DND-41 (cell line): ENCODE measurements at places on chromosomes 1 and 21.

GRCh38 chr1:206489980-206490770, 17.2 kb upstream of the RASSF5 start:
- DNase-seq, result peak; percentile 70

DNA sequence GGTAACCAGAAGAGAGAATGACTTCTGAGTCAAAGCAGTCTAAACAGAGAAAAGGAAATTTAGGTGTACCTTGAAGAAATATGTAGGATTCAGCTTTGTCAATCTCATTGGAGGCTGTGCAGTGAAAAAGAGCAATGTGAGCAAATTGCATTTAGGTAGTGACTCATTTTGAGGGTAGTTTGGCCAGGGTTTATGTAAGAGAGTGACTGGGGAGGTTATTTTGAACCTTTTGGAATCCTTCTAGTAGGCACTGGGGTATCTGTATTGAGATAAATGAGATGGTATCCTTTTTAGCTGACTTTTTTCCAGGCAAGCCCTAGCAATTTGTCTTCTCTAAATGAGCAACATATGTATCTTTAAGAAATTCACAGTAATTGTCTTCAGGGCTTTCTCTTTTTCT, 95.9 kb downstream of the DISP1 start:
- no peak for DNase-seq

DNA sequence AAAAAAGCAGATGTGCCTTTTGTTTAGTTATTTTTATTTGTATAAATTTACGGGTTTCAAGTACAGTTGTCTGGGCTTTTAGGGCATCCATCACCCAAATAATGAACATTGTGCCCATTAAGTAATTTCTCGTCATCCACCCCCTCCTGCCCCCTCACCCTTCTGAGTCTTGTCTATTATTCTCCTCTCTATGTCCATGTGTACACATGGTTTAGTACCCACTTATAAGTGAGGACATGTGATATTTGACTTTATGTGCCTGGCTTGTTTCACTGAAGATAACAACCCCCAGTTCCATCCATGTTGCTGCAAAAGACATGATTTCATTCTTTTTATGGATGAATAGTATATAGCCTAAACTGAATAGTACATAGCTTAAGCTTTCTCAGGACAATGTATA, 189.2 kb downstream of the ZP4 start:
- DNase-seq, result no peak

DNA sequence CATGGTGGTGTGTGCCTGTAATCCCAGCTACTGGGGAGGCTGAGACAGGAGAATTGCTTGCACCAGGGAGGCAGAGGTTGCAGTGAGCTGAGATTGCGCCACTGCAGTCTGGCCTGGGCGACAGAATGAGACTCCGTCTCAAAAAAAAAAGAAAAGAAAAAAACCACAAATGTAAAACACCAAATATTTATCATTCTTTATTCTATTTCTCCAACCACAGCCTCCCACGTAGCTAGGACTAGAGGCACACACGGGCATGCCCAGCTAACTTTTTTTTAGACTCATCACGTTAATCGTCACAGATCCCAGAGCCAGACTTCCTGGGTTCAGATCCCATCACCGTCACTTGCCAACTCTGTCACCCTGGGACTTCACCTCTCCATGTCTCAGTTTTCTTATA, 13.5 kb downstream of the DNAJC16 start:
- no peak for DNase-seq

DNA sequence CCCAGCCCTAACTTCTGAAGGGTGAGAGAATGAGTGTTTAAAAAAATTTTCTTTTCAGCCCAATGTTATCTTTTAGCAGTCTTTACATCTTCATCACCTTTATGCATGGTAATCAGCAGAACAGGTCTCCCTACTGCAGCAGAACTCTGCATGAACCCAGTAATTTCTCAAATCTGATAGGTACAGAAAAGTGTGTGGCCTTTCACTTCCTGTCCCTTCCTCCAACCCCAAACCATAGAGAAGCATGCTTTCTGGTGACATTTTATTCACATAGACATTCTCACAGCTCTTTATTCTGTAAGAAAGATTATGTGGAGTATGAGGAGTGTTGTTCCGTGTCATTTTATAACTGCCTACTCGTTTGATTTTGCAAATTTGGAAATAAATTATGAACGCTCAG, 68.6 kb downstream of the RPAP2 start:
- DNase-seq, result no peak

GRCh38 chr1:24931146-24931467, 1.0 kb upstream of the RUNX3 start:
- DNase-seq, result no peak

- no peak for DNase-seq
Observed at GRCh38 chr1:15709226-15709625, 25.1 kb downstream of the PLEKHM2 start.

DNA sequence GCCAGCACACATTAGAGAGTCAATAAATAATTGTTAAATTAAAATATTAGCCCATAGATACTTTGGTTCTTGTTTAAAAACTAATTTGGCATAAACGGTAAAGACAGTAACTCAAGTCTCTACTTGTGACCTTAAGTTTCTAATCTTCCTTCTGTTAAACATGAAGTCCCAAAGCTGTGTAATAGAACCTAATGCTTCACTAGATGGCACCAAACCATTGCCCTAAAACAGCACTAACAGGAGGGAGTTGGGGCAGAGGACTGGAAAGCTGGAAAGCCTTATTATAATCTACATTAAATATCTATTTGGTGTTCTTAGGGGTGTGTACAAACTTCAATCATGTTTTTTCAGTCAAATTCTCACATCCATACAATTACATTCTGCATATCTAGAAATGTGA, 176.7 kb downstream of the OLFM3 start:
- no peak for DNase-seq

GRCh38 chr1:176515310-176515709, 52.3 kb downstream of the PAPPA2 start:
- no peak for DNase-seq

DNA sequence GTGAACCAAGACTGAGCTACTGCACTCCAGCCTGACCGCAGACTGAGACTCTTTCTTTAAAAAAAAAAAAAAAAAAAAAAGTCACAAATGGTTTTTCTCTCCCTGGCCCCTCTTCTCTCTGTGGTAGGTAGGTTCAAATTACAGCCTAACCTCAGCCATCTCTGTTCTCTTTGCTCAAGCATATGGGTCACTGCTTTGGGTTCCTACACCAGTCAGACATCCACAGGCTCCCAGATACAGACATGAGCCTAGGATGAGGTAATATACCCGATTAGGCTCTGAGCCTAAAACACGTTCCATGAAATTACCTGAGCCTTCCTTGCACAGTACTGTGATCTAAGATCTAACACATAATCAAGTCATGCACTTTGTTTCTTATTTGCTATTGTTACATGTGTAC, 90.5 kb upstream of the JAK1 start:
- no peak for DNase-seq

DNA sequence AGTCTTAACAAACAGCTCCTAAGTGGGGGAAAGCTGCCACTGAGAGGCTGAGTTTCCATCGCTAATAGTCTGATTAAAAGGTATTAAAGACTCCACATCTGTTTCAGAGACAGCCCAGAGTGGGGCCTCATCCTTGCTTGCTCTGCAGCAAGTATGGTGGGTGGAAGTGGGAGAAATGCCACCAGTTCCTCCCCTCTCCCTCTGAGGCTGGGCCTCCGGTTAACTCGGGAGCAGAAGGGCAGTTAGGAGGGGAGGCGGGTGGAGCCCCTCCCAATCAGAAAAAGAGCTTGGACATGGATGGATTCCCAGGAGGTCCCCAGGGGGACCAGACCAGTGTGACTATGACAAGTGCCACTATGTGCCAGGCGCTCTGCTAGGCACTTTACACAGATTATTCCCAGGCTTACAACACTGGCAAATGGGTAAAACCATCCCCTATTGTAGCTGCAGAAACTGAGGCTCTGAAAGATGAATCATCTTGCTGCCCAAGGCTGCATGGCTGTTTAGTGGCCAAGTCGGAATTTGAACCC, 11.4 kb upstream of the ASCL5 start:
- DNase-seq, result no peak

DNA sequence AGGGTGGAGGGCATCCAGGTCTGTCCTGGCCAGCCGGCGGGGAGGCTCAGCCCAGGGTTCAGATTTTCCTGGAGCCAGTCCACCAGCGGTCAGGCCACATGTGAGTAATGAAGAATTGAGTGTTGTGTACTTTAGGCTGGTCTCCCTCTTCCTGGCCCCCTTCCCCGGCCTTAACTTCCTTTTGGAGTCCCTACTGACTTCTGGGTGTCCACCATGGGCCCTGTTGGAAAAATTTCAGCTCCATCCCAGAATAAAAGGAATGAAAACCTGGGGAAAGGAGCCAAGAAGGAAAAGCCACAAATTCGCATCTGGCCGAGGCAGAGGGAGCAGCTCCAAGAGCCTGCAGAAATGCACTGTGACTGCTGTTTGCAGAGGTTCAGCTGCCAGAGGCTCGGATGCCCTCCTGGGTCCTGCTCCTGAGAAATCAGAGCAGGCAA, 35.5 kb upstream of the HHAT start:
- no peak for DNase-seq

GRCh38 chr1:203038217-203038741, 12.0 kb downstream of the PPFIA4 start:
- no peak for DNase-seq

DNA sequence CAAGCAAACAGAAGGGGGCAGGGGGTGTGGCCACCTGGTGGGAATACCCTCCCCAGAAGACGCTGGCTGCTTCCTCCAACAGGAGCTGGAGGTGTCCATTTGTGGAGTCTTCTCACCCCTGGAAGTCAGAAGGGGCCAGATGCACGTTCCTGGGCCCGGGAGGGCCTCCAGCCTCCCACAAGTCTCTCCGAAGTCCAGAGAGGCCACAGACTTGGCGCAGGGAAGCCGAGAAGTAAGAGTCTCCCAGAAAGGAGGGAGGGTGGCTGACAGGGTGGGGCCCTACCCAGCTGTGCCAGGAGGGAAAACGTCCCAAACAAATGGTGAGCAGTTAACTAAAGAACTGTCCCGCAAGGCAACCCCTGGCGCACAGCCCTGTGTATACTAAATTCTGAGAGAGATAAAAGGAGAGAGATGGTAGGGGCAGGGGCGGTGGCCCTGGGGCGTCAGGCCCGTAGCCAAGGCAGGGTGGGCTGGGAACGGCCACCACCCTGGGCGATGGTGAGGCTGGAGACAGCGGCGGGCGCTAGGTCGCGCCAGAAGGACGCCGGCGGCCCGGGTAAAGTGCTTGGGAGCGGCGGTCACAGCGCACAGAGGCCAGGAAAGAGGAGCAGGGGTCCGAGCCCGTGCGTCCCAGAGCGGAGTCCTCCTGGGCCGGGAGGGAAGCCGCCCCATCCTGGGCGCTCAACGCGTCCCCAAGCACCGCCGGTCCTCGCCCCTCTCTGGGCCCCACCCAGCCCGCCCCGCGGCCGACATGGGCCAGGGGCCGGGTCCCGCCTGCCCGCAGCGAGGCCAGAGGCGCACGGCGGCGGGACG, 1.2 kb downstream of the CHD5 start:
- DNase-seq, result no peak

DNA sequence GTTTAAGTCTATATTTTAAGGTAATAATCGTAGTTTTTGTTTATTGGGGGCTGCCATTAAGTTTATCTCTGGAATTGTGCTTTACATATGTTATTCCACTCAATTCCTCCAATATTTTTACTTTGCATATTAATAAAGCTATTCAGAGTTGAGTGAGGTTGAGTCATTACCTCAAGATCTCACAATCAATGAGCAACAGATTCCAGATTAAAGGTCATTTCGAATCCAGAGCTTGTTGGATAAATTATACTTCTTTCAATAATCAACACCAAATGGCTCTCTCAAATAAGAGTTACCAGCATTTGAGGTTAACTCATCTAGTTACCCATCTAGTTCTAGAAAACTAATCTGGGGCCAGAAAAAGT, 16.7 kb downstream of the RGS4 start:
- no peak for DNase-seq

DNA sequence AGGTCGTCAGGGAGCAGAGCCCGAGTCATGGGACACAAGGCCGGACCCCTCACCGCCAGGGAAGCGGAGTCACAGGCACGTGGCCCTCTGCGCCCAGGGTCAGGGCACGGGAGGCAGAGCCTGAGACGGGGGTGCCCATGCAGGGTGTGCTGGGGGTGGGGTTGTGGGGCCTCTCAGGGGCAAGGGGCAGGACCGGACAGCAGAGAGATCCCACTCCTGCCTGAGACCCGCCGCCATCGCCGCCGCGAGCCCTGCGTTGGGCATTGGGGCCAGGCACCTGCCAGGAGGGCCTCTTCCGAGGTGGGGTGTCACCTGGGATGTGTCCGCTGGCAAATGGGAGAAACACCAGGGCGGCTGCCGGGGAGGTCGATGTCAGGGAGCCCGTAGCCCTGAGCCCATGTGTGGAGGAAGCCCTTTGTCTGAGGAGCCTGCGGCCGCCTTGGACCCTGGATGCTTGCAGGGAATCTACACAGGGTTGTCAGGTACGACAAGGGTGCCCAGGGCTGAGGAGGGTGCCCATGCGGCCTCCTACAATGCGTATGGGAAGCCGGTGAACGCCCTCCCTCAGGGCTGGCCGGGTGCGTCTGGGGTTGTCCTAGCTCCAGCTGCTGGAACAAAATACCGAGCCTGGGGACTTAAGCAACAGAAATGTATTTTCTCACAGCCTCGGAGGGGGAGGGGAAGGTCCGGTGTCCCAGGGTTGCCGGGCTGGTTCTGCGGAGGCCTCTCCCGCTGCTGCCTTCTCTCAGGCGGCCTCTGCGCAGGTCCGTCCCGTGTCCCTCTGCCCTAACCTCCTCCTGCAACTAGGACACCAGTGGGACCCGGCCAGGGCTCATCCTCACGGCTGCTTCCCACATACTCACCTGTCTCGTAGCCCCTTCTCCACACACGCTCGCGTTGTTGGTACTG, 16.4 kb upstream of the C1orf159 start:
- no peak for DNase-seq

DNA sequence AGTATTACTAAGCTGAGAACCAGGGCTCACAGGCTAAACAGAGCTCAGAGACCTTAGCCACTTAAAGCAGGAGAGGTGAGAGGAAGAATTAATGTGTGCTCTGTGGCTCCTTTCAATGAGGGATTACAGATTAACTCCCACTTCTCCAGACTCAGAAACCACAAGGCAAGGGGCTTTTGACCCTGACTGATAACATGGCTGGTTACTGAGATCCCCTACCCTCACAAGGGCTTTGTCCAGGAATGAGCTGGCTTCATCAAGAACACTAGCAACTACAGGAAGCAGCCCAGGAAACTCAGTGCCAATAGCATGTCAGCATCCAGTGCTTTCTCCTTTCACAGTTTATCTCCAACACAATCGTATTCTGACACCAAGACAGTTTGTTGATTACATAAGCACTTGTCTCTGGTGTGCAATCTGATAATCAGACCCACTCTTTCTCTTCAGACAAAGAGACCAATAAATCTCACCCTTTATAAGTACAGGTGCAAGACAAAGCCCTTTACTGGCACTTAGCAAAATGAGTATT, 38.8 kb downstream of the ERI3 start:
- no peak for DNase-seq
